ENCODE measurements at places on chromosomes 4 and X.

- DNase-seq: no peak
These were observed 473 bp upstream of the VAMP7 start for GRCh38 chrX:155880586-155881157.

- DNase-seq: no peak
These were observed 524.3 kb upstream of the MAGEB2 start for GRCh38 chrX:29691044-29691443.

DNA sequence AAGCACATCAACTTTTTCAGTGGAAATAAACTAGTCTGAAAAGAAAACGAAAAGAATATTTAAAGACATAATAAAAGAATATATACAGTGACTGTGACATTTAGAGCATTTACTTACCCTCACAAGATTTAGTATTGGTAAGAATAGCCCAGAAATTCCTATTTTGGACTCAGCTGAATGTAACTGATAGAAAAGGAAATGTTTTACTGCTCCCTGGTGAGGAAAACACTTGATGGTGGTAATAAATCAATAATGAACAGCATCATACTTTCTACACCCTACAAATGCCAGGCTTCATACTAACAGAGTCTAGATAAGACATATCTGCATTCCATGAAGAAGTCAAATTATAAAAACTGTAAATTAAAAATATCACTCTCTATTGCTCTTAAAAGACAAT is 753.5 kb upstream of the PCDH10 start:
- no peak for DNase-seq

GRCh38 chrX:154115071-154115470 is 17.6 kb upstream of the MECP2 start:
- no peak for DNase-seq

DNA sequence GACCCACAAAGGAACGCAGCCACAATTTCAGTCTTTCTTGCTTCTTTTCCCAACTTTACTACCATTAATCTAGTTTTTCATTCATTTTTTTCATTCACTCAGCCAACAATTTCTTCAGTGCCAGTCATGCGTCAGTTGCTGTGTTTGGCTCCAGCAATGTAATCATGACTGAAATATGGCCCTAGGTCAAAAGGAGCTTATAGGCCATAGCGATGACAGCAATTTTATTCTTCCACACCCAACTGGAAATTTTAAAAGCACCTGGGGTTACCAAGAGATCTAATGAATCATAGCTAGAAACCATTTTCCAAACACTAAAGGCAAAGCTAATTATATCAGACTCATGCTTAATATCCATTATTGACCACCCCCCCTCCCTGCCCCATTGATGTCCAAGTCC is 29.8 kb upstream of the C1QTNF7 start:
- no peak for DNase-seq

DNA sequence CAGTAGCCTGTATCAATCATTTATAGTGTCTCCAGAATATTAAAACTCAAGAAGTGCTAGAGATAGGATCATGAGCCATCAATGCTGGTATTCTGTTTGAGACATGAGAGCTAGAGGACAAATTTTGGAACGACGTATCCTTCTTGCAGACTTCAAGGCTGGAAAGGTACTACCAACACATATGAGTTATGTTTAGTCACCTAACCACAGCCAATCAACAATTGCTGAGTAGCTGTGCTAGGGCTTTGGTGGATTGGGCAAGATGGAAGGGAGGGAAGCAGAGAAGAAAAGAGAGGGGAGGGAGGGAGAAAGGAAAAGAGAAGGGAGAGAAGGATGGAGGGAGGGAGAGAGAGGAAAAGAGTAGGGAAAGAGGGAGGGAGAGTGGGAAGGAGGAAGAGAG is 21.6 kb upstream of the RAI2 start:
- DNase-seq: no peak

GRCh38 chr4:142959173-142959572 is 113.1 kb upstream of the INPP4B start:
- DNase-seq: peak; percentile 3

DNA sequence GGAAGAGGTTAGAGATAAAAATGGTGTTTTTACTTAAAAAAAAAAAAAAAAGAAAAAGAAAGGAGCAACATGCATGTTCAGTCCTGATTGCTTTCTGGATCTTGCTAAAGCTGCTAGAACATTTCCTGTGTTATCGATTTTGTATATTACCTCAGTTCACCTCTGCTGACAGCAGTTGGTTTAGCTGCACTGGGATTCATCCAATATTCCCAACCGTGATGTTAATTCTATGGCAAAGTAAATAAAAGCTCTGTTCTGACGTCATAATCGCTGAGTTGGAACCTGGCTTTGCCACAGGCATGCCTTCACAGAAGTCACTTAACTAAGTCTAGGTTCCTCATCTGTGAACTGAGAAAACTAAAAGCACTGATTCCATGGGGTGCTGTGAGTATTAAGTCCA is 90.7 kb upstream of the SORBS2 start:
- DNase-seq: peak; percentile 31

GRCh38 chr4:123599061-123599919 is 202.7 kb downstream of the SPRY1 start:
- DNase-seq: peak; percentile 41

Measured in fibroblast of skin of right biceps (primary cell).